ENCODE measurements at places on chromosomes 3 and 15. TPM values are rescaled to one million over a fixed set of nuclear protein-coding genes. Genes with fewer than 3 reads are reported as not detected.
A peak's percentile ranks its signal among the peaks of the same experiment; 100 is the strongest.

- no peak for DNase-seq
Observed at GRCh38 chr3:134667406-134667805, 16.6 kb upstream of the KY start.

DNA sequence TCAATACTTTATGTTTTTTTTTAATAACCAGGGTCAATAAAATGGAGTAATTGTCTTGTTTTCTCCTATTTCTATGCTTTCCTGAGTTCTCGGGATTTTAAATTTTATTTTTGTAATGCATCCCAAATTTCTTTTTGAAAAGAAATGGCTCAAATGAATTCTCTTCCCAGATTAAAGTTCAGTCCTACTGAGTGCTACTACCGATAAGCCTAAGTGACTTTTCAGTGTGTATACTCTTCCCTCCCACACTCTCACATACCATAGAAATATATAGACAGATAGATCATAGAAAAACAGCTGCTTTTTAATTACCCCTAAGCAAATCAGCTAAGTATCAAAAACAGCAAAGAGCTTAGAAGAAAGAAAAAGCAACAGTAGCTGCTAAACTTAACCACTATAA is 1.5 kb downstream of the SERPINI1 start:
- DNase-seq, result no peak

GRCh38 chr3:94083261-94083660 is 20.4 kb downstream of the NSUN3 start:
- DNase-seq, result no peak

- peak; percentile 51 for DNase-seq
Observed at GRCh38 chr3:46127503-46127902, 80.6 kb downstream of the CCR1 start.

DNA sequence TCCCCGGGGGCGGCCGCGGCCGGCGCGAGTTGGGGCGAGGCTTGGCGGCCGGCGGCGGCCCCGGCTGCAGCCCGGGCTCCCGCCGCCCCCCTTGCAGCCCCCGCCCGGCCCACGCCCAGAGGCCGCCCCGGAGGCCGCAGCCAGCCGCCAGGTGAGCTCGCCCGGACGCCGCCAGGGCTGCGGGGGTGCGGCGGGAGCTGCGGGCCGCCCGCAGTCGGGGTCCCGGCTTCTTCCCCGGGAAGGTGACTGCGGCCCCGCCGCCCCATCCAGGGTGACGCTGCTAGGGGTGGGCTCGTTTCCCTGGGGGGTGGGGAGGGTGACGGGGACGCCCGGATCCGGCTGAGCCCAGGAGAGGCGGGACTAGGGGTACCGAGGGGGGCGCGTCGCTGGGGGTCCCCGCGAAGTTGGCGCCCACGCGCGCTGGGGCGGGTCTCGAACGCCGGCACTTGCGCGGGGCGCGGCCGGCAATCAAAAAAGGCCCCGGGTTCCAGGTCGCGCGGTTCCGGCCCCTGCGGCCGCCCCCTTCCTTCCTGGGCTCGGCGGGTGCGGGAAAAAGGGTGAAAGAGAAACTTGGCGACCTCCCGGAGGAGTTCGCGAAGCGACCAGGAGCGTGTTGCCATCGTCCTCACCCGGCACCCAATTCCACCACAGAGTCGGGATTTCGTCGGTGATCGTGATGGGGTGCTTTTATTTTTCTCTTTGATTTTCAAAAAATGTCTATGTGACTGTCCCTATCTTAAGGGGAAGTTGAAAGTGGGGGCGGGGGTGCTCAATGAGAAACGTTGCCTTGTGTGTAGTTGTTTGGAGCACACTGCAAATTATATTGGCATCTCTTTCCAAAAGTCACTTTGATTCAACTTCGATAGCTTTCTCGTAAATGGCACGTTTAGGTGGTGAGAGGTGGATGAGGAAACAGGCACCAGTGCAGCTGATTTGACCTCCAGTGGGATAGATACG is 619 bp downstream of the ATXN7 start:
- DNase-seq, result peak; percentile 30

DNA sequence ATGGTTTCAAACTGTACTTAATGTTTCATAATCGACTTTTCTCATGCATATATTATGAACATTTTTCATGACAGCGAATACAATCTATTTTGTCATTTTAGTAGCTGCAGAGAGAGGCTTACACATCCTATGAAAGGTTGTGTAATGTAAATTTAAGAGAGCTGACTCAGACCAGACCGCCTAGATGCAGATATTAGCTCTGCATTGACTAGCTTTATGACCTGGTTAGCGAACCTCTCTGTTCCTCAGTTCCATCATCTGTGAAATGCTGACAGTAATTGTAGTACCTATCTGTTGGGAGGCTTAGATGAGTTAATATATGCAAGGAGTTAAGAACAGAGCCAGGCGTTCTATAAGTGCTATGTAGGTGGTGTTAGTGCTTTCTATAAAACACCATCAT is 116.2 kb upstream of the RASGRP1 start:
- no peak for DNase-seq

DNA sequence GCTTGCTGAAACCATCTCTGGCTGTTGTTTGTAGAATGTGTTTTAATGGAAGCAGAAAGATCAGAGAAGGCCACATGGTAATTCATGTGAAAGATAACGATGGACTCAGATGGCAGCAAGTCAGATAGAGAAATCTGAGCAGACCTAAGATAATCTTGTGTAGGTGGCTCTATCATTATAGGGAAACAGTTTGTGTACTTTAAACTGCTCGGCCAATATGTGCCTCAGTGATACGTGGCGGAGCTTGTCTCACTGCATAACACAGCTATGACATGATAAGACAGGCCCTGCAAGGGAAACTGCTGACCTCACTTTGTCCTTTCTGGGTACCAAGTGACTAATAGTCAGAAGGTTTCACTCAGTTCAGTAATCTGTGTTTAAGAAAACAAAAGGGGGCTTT is 51.0 kb downstream of the MME start:
- DNase-seq, result no peak

- DNase-seq, result no peak
Observed at GRCh38 chr15:60580650-60581376, 101.9 kb upstream of the ICE2 start.

GRCh38 chr3:107409365-107409764 is 32.1 kb downstream of the CCDC54 start:
- DNase-seq, result no peak

DNA sequence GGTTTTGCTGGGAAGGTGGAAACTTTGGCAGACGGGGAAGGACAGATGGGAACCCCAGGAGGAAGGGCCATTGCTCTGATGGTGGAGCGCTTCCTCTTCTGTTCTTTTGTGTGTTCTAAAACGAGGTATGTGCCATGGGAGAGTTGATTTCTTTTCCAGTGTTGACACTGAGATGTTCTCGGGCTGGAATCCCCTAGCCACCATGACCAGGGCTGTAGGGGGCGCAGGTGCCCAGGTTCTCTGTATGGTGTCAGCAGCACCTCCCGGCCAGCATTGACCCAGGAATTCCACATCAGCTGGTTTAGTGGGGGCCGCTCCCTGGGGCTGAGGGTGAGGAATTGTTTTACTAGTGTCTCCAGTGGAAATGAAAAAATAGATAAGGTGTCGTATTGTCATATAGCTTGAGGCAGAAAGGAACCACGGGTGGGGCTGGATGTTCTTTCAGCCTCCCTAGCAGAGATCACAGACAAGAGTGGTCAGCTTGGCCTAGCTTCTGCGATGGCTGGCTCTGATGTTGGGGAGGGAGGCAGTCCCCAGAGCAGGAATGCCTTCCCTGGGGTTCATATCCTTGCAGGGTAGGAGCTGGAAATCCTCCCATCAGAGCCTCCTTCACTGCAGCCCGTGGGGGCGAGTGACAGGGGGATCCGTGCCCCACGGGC is 34.2 kb upstream of the ACAD9 start:
- DNase-seq, result peak; percentile 26

DNA sequence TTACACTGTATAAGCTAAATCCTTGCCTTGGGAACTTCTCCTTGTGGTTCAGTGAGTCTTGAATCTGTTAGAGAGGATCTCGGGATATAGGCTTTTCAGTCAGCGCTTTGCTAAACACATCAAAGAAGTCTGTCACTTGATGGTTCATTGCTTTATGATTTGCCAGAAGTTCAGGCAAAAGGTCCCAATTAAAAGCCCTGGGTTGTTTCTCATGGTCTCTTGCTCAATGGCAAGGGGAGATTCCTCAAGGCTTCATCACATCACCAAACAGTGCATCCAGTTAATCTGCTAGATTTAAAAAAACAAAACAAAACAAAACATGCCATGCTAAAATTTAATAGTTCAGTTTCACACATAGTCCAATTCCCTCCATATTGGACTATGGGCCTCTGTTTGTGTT is 114.8 kb downstream of the FILIP1L start:
- no peak for DNase-seq

DNA sequence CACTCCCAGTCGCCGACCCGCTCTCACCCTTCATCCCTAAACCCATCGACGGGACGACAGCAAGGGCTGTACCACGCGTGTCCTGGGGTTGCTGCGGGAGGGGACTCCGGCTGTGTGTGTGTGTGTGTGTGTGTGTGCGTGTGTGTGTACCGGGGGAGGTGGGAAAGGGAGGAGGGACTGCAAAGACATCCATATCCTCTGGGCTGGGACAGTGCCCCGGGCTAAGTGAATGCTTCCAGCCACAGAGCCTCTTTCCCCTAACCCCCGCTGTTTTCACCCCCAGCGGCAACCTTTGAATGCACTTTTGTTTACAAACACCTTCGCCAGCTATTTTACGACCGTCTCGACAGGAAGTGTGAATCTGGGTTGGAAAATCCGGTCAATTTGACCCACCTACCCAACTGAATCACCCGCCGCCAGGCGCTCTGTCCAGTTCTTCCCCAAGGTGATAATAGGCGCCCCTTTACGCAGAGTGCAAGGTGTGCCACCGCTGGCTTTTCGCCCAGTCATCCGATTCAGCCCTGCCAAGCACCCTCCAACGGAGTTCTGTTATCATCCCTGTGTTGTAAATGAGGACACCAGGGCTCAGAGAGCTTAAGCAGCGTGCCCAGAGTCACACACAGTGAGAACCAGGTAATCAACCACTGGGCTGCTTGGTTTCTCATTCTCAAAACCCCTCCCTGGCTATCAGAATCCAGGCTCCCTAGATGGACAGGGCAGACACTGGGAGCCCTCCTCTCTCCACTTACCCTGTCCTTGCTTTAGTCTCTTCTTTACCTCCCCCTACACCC is 739 bp upstream of the AMOTL2 start:
- peak; percentile 81 for DNase-seq

DNA sequence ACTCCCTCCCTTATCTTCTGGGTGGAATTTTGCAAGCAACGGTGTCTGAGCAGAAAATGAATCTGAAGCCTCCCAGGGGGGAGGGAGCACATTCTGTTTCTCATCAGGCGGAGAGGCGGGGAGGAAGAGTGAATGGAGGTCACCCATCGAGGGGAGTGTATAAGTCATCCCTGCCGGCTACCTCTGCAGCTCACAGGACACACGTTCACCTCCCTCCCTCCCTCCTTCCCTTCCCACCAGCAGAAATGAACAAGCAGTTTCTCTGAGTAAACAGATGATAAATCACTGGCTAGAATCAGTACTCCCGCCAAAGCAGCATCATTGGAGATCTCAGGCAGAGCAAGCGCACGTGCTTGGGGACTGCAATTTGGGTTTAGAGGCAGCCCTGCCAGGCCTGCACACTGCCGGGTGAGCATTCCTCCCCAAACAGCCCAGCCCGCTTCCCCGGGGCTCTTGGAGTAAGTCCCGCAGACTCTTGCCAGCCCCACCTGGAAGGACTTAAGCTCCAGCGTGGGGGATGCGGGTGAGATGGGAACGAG is 38.3 kb downstream of the CPN2 start:
- peak; percentile 67 for DNase-seq

- DNase-seq, result peak; percentile 65
Observed at GRCh38 chr3:123809597-123809996, 74.5 kb downstream of the MYLK start.

- no peak for DNase-seq
Observed at GRCh38 chr3:21533002-21533401, 218.0 kb downstream of the ZNF385D start.

DNA sequence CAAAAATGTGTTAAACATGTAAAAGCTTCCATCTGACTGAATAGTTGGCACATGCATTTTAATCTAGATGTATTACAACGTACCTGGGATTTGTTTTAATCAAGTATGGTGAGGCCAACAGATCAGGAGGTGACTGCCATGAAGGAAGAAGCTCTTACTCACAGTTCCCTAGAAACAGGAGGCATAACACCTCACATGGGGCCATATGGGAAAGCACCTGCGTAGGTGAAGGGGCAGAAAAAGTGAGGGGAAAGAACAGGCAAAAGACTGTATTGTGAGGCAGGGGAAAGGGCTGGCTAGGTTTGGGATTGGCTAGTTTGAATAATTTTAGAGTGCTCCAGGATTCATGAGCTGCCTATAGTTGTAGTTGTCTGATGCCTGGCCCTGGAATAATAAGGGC is 9.6 kb downstream of the SQOR start:
- DNase-seq, result no peak

GRCh38 chr3:38311476-38311875 is 29.4 kb downstream of the SLC22A14 start:
- no peak for DNase-seq

DNA sequence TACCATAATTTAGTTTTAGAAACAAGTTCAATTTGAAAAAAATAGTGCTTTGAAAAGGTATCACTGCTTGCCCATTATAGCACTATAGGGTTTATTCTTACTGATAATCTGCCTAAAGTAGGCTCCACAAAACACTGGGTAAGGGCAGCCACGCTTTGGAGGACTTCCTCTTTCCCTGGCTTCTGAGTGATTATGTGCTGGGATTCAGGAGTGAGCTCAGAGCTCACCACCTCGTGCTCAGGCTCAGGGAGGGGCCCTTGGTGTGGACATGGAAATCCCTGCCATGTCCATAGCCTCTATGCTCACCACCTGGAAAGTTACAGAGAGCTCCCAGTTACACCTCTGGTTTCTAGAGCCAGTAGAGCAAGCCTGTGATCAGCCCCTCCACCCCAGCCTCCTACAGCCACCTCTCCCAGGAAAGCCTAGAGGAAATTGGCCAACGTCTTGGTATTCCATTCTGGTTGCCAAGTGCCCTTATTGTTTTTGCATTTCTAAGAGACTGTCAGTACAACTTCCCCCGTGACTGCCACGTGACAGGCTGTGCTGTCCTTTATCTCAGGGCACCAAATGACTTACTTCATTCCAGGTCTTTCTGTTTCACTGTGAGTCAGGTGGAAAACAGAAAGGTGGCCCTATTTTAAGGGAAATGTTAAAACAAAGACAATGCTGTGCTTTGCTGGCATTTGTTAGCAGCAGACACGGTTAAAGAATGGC is 316.0 kb downstream of the RORA start:
- no peak for DNase-seq

- no peak for DNase-seq
Observed at GRCh38 chr3:17399586-17399985, 342.8 kb downstream of the TBC1D5 start.

TARS3 gene
- total RNA-seq, result 12.7 TPM

PAQR9 gene
- not detected for total RNA-seq

GOLGA8Q gene
- not detected for total RNA-seq

MAP3K13 gene
- total RNA-seq, result 13.1 TPM

FBXO40 gene
- not detected for total RNA-seq

SQOR gene
- 46.1 TPM for total RNA-seq

TKT gene
- 212 TPM for total RNA-seq

LSAMP gene
- 17.6 TPM for total RNA-seq

IRAK2 gene
- total RNA-seq, result 12.7 TPM

LRRC34 gene
- total RNA-seq, result 5.6 TPM

FANCD2OS gene
- not detected for total RNA-seq

Measured in Daoy (cell line).